T-helper 1 cell (primary cell): ENCODE measurements at places on chromosomes 7 and 10.

- DNase-seq = no peak
Measured at GRCh38 chr10:35700487-35700882, 58.4 kb upstream of the FZD8 start.

DNA sequence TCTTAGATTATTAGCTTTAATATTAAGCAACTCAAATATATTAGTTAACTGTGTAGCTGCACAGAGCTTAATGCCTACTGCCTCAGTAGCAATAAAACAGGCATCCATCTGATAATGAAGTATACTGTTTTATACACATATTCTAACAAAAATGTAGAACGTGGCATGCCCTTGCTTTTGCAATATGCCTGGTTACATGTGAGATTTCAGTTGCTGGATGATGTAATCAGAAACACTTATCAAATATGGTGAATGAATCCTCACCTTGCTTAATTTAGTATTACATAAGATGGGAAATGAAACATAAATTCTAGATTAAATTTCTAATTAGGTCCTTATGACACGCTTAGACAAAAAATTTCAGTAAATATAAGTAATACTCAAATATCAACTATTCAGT lies 8.0 kb downstream of the DNAJC1 start:
- DNase-seq = no peak

DNA sequence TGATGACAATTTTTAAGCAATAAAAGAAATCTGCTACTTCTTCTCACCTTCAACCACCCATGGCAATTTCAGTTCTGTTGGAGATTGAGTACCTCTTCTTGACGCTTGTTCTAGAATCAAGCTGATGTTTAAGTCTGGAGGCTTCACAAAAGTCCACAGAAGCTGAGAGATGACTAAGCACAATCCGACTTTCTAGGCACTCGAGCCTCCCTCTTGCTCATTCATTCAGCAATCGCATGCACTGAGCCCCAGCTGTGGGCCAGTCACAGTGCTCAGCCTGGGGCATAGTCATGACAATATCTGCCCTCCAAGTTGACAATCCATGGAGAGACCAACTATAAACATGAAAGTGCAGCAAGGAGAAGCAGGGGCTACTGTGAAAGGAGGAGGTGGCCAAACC lies 103.2 kb downstream of the IPMK start:
- no peak for DNase-seq

DNA sequence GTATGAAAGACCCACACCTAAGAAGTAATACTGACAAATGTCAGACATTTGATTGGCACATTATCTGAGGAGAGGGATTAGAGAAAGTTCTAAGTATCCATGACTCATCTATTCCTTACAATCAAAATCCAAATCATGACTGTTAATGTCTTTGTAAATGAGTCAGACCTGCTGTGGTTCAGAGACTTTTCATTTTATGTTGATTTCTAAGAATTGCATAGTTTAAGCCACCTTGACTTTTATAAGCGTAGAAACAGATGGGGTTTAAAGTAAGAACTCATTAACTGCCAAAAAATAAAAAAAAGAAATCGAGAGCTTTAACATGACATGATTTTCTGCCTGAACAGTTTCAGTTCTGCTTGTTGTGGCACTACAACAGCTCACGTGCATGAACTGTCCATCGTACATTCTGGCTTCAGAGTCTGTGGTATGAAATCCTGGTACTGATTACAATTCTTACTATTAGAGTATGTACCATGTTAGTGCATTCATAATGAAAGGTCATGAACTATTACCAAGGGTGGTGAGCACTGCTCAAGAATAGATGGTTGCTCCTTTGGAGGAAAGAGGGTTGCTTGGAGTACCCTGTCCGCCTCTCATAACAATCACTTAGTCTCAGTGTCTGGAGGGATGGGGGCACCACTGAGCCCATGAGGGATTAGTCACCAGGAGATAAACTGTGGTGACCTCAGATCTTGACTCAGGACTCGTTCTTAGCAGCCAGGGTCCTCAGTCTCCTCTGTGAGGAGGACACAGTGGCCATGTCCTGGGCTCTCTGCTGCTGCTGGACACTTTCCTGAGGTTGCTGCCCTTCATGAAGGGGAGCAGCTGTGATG lies 42.2 kb downstream of the ACSM6 start:
- peak; percentile 53 for DNase-seq

GRCh38 chr7:97466999-97467740 lies 264.7 kb upstream of the TAC1 start:
- no peak for DNase-seq

GRCh38 chr10:31961277-31962074 lies 32.8 kb upstream of the ARHGAP12 start:
- DNase-seq = no peak

GRCh38 chr7:101814081-101814990 lies 3.1 kb upstream of the CUX1 start:
- DNase-seq = peak; percentile 28

GRCh38 chr10:129123428-129123827 lies 343.6 kb upstream of the MGMT start:
- no peak for DNase-seq
